ENCODE measurements at places on chromosomes 4 and X.

GRCh38 chrX:36445566-36445965, 526.0 kb downstream of the CFAP47 start:
- no peak for DNase-seq

DNA sequence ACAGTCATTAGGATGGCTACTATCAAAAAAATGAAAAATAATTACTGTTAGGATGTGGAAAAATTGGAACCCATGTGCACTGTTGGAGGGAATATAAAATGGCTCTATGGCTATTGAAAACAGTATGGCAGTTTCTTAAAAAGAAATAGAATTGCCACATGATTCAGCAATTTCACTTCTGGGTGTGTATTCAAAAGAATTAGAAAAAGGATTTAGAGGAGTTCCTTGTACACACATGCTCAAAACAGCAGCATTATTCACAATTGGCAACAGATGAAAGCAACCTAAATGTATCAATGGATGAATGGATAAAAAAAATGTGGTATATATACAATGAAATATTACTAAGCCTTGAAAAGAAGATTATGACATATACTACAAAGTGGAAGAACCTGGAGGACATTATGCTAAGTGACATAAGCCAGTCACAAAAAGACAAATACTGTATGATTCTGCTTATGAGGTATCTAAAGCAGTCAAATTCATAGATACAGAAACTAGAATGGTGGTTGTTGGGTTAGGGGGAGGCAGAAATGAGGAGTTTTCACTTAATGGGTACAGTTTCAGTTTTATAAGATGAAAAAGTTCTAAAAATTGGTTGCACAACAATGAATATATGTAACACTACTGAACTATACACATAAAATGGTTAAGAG, 123.2 kb downstream of the ELOVL6 start:
- no peak for DNase-seq

DNA sequence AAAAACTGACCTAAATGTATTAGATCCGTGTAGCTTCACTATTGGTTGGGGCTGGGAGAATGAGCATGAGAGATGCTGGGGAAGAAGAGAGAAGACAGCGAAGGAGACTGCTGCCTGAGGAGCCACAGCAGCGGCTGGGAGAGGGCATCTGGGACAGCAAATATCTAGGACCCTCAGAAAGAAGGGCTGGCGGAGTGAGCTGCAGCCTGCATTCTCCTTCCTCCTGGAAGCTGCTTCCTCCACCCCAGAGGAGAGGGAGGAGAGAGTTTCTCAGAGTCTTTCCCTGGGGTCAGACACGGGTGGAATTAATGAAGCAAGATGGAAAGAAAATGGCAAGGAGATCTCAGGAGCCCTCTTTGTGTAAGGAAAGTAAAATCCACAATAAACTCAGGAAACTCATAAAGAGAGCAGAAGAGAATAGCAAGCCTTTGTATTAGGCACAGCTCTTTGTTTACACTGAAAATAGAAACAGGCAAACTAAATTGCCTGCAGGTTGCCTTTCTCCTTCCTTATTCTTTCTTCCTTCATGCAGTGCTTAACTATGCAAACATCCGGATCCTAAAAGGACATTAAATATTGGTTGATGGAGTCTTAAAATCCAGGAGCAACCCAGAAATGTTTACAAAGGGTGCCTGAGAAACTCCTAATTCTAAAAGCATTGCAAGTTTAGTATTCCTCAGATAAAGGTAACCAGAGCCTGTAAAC, 130.3 kb upstream of the GALNT7 start:
- no peak for DNase-seq

DNA sequence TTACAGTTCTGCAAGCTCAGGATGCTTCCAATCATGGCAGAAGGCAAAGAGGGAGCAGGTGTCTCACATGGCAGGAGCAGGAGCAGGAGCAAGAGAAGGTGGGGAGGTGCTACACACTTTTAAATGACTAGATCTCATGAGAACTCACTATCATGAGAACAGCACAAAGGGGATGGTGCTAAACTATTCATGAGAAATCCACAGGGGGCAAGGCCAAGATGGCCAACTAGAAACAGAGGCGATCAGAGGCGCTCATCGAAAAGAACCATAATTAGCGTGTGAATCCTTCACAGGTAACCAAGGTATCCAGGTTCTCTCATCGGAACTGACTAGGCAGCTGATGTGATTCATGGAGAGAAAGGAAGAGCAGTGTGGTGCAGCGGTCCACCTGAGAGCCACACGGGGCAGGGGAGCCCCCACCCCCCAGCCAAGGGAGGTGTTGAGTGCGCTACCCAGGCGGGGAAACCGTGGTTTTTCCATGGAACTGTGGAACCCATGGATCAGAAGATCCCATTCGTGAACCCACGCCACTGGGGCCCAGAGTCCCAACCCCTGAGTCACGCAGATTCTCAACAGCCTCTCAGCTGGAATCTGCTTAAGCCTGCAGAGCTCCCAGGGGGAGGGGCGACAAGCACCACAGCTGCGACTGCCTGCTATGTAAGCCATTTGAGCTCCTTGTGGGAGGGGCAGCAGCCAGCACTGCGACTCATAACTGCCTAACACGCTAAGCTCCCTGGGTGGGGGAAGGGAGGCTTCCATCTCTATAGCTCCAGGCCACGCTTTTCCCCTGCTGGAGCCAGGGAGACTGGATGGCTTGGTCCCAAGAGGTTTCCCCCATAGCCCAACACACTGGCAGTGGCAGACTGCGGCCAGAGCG, 46.7 kb downstream of the FGF16 start:
- DNase-seq = peak; percentile 70

DNA sequence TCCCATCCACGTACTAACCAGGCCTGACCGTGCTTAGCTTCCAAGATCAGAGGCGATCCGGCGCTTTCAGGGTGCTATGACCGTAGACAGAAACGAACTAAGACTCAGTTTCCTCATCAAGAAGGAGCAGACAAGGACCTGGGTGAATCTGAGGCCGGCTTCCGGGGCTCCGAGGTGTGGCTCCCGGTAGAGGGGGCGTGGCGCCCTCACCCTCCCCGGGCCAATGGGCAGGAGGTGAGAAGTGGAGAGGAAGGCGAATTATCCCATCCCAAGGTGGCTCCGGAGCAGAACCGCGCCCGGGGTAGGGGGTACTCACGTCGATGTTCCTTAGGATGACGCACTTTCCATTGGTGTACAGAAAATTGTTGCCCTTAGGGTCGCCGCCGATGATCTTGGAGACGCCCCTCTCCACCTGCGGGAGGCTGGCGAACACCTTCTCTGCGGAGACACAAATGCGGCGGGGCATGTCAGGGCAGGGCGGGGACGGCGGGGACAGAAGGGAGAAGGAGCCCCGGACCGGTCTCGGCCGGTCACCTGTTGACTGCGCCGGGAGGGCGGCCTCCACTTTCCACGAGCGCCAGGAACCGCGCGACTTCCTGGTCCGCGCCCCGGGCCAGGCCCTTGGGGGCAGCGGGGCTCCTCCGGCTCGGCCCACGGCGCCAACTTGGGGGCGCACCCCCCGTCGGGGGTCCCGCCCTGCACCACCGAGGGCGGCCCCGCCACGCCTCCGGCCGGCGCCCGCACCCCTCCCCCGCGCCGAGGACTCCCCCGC, 616 bp downstream of the WDR1 start:
- DNase-seq = peak; percentile 79

DNA sequence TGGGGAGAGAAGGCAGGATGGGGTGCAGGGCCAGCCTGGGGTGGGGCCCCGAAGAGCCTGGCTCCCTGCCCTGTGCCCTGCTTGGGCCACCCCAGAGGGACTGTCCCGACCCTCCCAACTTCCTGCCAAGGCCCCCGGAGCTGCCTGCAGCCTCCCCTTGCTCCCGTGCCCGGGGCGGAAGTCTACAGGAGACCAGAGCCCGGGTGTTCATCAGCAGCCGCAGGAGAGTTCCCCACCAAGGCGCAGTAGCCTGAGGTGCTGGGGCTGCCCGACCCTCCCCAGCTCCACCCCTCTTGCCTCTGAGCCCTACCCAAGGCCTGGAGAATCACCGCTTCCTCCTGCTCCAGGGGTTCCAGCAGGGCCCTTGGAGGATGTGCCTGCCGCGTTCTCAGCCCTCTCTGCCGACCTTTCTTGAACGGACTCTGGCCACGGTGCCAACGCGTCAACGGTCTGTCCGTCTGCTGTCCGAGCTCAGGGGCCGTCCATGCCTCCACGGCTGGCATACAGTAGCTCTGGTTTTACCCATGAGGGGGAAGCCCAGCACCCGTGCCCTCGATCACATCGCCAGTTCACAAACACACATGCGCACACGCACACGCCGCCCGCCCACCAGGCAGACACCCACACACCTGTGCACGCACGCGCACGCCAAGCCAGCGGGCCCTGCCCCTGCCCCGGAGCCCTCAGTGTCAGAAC, 36.0 kb upstream of the SPON2 start:
- DNase-seq = no peak

DNA sequence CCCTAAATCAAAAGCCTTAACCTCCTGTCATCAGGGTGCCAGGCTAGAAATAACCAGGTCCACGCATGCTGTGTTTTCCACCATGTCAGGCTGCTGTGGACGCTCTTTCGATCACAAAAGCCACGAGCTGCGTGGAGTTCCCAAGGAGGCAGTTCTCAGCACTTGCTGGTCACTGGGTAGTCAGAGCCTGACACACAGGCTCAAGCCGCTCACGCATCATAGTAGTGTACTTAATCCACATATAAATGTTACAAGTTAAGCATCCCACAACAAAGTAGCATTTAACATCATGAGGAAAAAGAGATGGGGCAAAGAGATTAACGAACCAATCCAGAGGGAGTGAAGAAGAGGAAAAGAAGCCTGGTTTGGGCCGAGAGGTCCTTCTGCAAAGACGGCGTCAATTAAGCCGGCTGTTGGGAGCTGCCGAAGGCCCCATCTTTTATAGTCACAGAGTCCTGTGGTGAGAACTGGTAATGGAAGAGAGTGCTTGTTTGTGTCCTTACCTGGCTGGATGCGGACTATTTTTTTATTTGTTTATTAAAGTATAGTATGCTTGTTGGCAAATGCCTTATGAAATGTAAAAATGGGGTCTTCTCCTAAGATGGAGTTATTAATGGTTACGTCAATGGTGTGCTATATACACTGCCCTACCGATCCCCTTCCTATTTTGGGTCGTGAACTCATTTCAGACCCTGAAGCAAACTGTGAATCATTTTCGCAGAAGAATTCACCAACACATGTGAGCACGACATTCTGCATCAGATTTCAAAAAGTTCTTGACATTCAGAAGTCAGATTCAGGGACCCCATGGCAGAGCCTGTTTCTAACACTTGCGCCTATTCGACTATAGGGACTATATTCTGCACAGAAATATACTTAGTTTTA, 675 bp downstream of the PRIMPOL start:
- DNase-seq = peak; percentile 59

DNA sequence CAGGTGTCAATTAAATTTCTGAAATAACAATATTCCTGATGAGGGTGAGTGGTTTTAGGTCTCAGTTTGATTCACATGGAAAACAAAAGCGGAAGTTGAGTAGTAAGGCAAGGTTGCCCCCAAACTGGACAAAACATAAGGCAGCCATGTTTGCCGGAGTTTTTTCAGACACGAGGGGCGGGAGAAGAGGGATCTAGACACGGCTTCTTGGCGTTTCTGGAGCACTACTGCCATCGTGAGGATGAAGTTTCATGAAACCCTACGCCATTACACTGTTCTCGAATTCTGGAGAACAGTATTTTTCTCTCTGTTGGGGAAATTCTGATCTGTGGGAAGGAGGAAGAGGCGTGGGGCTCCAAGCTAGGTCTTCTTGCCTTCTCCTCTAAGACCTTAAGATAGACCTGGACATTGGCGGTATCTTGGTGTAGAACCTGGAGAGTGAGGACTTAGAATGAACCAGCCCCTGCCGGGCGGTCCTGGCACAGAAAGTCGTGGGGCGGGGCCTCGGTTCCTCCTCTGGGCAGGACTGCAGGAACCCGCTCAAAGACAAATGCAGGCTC, 160.3 kb downstream of the OR13H1 start:
- DNase-seq = peak; percentile 81

DNA sequence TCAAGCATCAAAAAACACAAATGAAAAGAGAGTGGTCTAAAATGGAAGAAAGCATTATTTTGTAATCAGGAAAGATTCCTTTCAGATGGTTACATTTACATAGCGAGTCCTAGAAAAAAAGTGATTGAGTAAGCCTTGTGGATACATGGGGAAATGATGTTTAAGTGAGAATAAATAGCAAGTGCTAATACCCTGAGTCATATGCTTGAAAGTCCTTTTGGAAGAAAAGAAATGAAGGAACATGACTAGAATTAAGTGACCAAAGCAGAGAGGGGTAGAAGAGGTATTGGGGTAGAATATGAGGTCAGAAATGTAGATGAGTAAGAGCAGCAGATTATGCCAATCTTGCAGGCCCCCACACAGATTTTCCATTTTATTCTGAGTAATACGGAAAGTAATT, 814.8 kb upstream of the GRID2 start:
- no peak for DNase-seq

- no peak for DNase-seq
These were observed 566.6 kb downstream of the GALNTL6 start for GRCh38 chr4:172379834-172380233.

Measured in kidney tubule cell (primary cell).